ENCODE measurements at places on chromosomes 2 and 18.
A peak's percentile ranks its signal among the peaks of the same experiment; 100 is the strongest.

- no peak for DNase-seq
These were observed 7.5 kb upstream of the CCDC195 start for GRCh38 chr2:224723586-224724217.

DNA sequence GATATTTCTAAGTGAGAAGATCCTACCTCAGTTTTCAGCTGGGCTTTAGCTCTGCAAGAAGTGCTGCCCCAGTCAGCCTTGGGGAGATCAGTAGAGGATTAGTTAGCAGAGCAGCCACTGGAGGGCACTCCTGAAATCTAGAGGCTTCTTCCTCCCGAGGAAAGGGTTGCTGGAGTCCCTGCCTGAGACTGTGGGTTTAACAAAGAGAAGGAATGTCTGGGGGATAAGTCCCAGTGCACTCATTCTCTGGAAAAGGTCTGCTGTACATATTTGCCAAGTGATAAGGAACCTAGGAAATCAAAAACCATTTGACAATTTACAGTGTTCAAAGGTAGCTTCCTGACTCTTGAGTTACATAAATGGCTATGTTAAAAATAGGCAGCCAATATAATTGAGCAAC, 207.2 kb downstream of the SLC8A1 start:
- no peak for DNase-seq

DNA sequence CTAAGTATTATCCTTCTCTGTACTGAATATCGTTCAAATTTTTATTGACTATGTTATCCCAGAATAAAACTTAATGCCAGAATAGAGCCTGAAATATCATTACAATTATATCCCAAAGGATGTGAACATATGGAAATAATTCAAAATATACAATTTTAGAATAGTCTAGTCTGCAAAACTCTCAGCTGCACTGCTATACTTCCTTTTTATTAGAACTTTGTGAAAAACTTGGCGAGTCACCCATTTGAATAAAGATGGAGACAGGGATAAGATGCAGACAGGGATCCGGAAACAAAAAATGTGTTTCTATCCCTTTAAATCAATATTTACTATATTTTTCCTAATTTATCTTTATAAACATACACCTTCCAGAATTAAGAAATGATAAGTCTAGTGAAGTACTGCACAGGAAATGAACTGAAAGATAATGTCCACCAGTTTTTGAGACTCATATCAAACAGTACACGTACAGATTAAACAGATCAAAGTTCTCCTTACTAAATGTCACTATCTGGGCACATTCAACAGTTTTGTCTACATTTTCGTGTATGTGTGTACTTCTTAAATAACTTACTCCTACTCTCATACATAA, 107.8 kb downstream of the MEP1B start:
- no peak for DNase-seq

- DNase-seq = no peak
These were observed 105.0 kb downstream of the ACKR3 start for GRCh38 chr2:236674646-236675045.

- no peak for DNase-seq
These were observed 419.7 kb upstream of the TNP1 start for GRCh38 chr2:217279556-217279955.

GRCh38 chr2:227192491-227192890, 28.1 kb downstream of the COL4A3 start:
- no peak for DNase-seq

DNA sequence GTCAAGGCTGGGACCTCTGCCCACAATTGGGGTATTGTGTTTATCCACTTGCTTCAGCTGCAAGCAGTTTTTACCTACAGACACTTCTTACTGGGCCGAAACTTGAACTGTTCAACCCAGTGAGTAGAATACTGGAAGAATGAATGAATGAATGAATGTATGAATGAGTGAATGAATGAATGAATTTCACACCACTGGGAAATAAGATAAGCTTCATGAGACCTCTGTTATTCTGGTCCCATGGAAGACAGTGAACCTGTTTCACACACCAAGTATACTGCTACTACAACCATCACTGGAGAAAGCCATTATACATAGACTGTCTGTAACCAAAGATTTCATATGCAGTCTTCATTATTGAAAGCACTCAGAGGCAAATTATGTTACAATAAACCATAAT, 295.0 kb upstream of the GULP1 start:
- no peak for DNase-seq

- no peak for DNase-seq
These were observed 6.8 kb downstream of the SMAD7 start for GRCh38 chr18:48943736-48944527.

GRCh38 chr2:114543236-114543766, 100.9 kb downstream of the DPP10 start:
- DNase-seq = no peak

- DNase-seq = no peak
These were observed 143.1 kb upstream of the L3MBTL4 start for GRCh38 chr18:6557770-6558248.

GRCh38 chr2:215851082-215851481, 162.3 kb downstream of the MREG start:
- DNase-seq = no peak

DNA sequence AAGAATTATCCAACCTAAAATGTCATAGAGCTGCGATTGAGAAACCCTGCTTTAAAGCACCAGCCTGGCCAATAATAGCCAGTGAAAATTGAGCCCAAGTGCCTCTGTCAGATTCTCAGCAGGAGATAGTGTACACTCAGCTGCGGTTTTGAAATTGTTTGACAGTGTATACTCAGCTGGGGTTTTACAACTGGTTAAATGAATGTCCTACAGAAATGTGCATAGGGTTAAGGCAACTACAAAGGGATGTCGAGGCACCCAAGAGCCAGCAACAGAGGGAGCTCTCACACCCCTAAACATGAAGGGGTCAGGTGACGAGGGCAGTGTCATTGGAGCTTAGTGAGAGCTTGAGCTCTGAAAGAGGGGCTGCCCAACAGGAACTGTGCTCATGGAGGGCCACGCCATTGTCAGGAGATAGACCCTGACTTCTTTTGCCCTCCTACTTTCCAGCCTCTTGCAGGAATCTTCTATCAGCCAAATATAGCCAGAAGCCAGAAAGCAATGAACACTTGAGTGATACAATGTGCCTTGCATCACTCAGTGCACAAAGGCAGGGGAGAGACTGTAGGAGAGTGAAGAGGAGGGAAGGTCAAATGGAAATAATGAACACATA, 15.1 kb downstream of the ACTG2 start:
- peak; percentile 11 for DNase-seq

DNA sequence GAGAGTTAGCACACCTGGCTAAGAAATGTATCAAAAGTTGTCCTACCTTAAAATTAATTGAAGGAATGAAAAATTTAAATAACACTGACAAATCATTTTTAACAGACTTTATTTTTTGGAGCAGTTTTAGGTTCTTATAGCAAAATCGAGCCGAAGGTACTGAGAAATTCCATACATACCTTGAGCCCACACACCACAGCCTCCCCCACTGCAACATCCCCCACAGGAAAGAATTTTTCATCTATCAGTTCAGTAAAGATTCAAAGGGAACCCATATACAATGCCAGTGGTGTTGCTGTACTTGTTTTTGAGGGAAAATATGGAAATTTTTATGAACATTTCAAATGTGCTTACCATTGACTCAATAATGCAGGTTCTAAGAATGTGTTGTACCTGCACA, 169.8 kb upstream of the HS6ST1 start:
- DNase-seq = no peak

GRCh38 chr2:233234264-233234663, 17.2 kb upstream of the ATG16L1 start:
- no peak for DNase-seq

- no peak for DNase-seq
These were observed 37.8 kb downstream of the PSTPIP2 start for GRCh38 chr18:46034230-46034629.

DNA sequence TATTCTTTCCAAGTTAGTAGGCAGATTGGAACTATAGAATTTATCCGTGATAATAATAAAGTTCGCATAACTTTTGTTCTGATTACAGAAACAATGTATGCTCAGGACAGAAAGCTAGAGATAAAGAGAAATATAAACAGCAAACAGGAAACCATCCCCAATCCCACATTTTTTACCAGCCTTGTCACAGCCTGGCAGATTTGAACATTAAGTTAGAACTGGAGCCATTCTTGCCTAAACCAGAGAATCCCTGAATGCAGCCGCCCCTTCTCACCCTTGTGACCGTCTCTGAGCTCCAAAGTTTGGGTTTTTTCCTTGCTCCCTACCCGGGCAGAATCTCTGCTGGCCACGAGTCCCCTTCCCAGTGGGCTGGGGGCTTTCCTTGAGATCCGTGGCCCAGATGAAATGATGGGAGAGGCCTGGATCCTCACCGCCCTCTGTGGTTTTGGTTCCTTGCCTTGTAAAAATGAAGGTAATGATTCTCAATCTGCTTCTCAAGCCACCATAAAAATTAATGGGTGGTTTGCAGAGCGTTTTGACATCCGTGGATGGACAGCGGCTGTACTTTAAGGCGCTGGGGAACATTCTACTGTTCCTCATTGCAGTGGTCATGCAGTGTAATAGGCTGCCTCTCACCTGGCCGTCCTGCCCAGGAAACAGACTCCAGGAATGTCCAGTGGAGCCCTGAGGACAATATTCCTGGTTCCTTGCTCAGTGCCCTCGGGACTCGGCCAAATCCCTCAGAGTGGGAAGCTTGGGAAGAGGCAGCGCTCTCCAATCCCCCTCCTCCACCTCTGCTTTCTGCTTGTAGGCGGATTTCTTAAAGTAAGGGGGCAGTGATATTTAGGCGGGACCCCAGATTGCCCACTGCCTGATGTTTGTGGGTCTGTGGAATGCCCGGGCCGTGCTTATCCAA, 1.6 kb downstream of the SH3BP4 start:
- DNase-seq = no peak

- DNase-seq = no peak
These were observed 25.4 kb upstream of the CNTNAP5 start for GRCh38 chr2:123999681-124000080.

DNA sequence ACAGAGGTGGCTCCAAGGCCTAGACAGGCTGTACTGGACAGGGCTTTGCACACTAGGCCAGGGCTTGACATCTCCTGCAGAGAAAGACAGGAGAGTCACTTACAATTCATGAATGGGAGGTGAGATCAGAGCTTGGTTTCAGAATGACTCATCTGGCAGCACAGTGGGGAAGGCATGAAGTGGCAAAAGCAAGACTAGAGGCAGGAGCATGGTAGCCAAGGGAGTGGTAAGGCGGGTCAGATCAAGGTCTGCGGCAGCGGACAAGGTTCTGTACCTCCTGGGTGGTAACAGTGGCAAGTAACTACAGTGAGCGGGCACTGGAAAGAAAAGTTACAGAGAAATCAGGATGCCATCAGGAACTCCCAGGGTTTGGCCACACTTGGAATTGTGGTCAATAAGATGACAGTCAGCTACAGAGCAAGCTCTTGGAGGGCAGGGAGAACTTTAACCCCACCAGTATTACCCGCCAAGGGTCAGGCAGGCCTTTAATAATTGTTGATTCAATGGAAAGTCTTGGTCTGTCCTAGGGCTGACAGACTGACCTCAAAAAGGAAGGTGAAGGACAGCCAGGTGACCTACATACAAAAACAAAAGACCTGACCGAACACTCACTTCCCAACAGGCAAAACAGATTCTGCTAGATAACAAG, 5.7 kb downstream of the MCFD2 start:
- DNase-seq = no peak

- no peak for DNase-seq
These were observed 49.0 kb downstream of the CERKL start for GRCh38 chr2:181607629-181608590.

GRCh38 chr2:236380051-236380612, 115.9 kb upstream of the ASB18 start:
- DNase-seq = no peak

GRCh38 chr2:150346806-150347205, 140.7 kb downstream of the RND3 start:
- no peak for DNase-seq

GRCh38 chr2:38474021-38474456, 97.0 kb upstream of the ATL2 start:
- DNase-seq = no peak

DNA sequence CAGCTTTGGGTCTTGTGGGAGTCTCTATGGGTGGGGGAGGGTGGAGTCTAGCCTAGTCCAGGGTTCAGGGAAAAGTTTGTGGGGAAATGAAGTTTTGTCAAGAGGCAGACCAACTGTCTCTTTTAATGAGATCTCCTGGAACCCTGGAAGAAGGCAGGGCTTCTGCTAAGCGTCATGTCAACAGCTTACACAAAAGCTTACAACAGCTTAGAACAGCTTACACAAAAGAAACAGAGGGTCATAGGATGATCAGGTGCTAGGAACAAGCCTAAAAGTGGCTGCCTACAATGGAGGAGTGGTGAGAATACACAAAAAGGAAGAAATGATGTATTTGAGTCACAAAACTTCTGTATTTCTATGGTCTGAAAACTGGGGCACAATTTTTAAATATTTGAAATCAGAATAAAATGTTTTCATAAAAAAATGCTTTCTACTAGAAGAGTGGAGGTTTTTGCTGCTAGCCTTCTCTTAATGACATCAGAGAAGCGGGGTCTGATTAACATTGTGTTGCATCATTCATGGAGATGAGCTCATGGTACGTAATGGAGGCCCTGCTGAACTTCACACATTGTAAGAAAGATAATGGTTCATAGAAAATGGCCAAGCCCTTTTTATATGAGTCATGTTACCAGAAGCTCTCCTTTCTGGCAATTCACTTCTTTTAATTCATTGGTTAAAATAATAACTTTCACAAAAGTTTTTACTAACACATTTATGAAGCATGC, 351.0 kb downstream of the PIK3C3 start:
- no peak for DNase-seq

- no peak for DNase-seq
These were observed 194.7 kb upstream of the ERBB4 start for GRCh38 chr2:212733273-212733672.

GRCh38 chr2:48449073-48449840, 80.7 kb upstream of the STON1 start:
- DNase-seq = no peak

DNA sequence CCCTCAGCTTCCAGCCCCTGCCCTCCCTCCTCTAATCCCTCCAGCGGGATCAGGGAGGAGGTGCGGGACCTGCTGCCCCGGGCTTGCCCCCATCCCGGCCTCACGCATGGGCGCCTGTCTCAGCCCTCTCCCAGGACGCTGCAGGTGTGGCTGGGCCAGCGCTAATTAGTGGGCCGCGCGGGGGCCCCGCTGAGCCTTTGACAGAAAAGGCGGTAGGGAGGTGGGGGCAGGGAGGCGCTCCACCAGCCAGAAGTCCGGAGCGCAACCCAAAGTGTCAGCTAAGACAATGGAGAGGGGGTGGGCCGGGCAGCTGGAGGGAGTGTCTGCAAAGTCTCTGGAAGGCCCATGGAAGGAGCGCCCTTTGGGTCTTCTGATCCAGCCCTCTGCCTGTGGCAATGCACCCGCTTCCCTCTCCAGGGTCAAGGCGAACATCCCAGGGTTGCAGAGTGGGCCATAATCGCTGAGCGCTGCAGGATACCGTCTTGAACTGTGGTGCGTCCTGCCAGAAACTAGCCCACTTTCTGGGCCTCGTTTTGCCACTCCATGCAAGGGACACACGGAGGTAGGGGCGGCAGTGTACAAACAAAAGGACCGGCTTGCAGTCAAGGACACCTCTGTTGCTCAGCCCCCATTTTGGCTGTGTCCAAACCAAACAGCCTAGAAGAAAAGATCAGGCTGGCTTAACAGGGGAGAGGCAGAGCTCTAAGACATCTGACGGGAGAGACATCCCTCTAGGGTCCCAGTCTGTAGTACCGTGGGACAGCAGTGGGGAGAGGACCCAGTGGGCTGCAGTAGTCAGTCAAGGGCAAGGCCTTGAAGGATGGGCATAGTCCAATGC, 3.5 kb downstream of the ATP6V1B1 start:
- no peak for DNase-seq
